Stimulated activated CD4-positive, alpha-beta T cell treated with anti-CD3 and anti-CD28 coated beads, Interleukin-1b, Interleukin-23, amount 100 ng/mL, for 4 hours (primary cell): ENCODE measurements at places on chromosomes 6 and 20.

DNA sequence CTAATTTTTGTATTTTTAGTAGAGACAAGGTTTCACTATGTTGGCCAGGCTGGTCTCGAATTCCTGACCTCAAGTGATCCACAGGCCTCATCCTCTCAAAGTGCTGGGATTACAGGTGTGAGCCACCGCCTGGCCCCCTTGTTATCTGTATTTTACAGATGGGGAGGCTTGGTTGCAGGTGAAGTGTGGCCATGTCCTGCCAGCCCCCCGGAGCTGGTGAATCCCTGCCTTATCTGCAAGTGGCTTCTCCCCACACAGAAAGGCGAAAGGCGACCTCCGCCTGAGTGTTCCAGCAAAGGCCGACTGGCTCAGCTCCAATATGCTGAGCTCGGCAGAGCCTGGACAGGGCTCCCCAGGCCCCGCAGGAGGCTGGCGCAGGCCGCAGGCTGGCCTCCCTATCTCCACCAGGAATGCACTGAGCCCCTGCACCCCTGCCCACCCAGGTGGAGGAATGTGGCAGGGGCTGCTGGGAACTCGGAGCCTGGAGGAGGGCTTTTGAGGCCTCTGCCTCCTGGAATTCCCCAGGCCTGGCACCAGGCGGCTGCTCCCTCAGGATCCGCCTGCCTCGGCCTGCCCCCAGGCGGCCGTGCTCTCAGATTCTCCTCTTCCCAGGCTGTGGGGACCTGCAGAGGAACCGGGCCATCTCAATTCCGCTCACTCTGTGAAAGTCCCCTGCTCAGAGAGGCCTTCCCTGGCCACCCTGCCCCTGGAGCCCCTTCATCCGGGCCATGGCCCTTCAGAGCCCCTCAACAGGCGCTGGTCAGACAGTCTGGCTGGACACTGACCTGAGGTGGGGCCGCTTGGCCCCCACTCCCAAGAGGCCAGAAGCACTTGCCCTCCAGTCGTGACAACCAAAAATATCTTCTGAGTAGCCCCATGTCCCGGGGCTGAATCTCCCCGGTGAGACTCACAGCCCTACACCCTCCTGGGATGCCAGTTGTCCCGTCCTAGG, 9.3 kb upstream of the LAMA5 start:
- DNase-seq = no peak

GRCh38 chr6:144149558-144149893, 791 bp upstream of the STX11 start:
- no peak for DNase-seq

DNA sequence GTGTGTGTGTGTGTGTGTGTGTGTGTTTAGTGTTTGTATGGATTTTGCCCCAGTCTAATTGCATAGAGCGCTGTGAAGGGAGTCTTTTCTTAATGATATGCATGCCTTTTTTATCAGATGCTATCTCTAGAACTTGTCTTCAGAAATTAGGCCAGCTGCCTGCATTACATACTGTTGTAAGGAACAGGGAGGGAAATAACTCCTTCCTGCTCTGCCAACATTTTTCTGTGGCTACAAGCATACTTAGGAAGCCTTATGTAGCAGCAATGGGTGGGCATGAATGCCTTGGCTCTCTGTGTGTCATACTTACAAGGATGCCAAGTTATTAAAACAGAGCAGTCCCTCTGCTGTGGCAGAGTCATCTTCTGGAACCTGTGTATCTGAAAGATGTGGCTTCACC, 8.0 kb upstream of the COL21A1 start:
- DNase-seq = no peak

GRCh38 chr6:11618533-11618932, 81.0 kb downstream of the TMEM170B start:
- DNase-seq = no peak

DNA sequence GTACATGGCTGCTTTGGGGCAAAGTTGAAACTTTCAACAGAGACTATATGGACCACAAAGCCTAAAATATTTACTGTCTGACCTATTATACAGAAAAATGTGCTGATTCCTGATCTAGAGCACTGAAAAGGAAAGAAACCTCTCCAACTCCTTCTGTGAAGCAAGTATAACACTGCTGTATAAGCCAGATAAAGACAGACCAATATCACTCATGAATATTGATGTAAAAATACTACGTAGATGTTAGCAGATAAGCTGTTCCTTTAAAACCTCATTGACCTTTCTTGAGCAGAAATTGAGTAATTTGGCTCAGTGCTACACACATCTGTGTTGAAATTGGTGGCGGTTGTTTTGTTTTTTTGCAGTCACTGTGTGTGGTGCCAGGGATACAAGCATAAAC, 69.9 kb upstream of the HDAC2 start:
- DNase-seq = no peak

- DNase-seq = no peak
These were observed 508.1 kb downstream of the KIF16B start for GRCh38 chr20:16064989-16065707.

DNA sequence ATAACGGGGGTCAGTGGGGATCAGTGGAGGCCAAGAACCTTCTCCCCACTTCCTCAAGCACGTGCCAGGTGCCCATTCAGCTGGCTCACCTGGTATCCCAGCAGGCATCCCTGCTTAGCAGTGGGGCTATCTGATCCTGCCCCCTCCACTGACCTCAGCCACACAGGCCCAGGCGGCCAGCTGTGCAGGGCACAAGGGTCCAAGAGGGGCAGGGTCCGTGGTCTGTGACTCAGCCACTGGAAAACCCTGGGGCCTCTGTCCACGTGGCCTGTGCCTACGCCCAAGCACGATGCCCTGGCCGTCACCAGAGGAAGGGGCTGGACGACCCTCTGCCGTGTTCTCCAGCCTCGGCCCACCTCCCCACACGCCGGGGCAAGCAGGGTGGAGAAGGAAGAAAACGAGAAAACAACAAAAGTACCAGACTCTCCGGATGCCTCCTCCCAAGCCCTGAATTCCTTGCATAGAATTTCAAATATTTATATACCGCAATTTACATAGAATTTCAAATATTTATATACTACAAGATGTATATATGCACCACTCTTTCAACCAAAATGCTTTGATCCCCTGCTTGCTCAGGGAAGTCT, 12.1 kb downstream of the PXDC1 start:
- DNase-seq = no peak

GRCh38 chr6:152846825-152847224, 96.2 kb downstream of the VIP start:
- no peak for DNase-seq

DNA sequence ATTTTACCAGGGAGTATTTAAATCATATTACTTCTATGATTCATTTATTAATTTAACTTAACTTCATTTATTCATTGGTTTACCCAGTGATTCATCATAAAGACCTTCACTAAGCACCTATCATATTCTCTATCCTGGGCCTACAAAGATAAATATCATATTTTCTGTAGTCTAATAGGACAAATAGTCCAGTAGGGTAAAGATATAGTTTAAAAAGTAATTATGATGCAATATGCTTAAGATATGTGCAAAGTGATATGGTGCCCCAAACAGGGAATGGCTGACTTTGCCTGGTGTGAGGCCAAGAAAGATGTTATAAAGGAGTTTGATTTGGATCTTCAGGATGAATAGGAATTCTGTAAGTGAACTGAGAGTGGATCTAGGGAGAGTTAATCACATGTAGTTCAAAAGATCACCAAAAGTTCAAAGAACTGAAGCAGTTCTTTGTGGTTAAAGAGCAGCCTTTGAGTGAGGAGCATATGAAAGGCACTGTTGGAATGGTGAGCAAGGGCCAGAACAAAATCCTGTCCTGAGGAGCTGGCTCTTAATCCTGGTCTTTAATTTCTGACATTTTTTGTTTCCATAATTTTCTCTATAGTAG, 45.5 kb downstream of the MLIP start:
- no peak for DNase-seq

- DNase-seq = no peak
These were observed 133.5 kb upstream of the TMEM170B start for GRCh38 chr6:11404081-11404480.

GRCh38 chr6:88636871-88637270, 326.5 kb downstream of the RNGTT start:
- DNase-seq = no peak

- no peak for DNase-seq
These were observed 54.6 kb downstream of the LYRM4 start for GRCh38 chr6:5205877-5206850.

DNA sequence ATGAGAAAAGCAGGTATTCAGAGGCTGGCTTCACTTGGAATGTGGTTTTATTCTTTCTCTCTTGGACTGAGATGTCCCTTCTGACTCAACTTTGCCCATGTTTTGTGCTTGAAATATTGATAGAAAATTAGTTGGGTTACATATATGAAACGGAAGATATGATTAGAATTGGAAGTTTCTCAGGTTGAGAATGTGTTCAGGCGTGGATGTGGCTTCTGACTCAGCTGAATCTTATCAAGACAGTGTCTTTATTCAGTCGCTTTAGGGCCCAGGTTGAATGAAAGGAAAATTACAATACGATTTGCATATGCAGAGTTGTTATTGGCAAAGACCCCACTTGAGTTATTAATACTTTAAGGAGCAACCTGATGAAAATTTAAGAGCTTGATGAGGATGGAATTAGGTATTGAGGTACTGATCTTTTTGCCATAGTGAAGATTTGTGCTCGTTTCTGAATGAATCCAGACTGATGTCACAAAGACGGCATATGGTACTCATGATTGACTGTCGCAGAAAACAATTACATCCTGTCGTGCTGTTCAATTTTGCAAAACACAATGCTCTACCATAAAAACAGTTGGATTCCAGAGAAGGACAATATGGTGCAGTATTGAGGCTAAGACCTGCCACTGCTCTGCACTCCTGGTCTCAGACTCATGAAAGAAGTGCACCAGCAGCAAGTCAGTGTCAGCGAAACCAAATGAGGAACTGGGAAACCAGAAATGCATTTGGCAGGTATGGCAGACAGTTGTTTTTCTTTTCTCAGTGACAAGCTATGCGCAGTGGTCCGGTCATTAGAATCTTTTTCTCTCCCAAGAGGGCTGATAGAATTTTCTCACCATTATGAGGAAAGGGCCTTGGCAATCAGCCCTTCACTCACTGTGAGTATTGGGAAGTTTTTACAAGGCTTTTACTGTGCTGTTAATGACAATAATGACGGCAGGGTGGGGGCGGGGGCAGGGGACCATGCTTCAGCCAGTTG, 158.3 kb downstream of the DOK5 start:
- no peak for DNase-seq

- DNase-seq = no peak
These were observed 165.0 kb downstream of the HTR1B start for GRCh38 chr6:77298283-77298682.

- DNase-seq = no peak
These were observed 20.7 kb upstream of the BPI start for GRCh38 chr20:38283236-38283635.

DNA sequence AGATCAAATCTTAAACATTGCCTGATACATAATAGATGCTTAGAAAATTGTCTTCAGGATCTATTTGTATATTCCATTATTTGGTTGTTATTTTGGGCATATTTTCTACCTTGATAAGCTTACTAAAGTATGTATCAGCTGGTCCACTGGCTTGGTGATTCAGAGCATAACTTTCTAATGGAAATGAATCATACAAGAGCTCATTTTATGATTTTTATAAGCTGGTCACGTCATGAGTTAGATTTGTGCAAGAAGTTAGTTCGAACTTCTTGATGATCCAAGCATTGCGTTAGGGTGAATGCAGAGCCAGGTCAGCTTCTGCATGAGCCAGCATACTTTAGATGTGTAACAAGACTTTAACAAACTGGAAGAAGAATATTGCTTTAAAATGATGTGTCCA, 144.5 kb upstream of the FLRT3 start:
- no peak for DNase-seq

DNA sequence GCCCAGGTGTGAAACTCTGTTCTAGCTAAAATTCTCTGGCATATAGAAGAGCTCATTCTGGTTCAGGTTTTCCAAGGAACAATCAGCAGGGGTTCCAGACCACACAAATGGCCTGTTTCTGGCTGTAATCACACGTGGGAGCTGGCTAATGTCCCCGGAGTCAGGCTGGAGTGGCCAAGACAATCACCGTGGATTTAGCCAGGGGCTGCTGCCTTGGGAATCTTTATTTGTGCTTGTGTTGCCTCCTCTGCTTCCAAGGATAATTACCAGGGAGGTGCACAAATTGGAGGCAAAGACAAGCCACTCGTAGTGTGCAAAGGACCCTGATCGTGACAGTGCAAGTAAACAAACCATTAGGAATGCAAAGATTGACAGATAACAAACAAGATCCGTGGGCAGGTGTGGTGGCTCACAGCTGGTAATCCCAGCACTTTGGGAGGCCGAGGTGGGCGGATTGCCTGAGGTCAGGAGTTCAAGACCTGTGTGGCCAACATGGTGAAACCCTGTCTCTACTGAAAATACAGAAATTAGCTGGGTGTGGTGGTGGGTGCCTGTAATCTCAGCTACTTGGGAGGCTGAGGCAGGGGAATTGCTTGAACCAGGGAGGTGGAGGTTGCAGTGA, 77.3 kb downstream of the KCNB1 start:
- DNase-seq = no peak

GRCh38 chr6:105803442-105803841, 282.7 kb upstream of the PRDM1 start:
- no peak for DNase-seq

DNA sequence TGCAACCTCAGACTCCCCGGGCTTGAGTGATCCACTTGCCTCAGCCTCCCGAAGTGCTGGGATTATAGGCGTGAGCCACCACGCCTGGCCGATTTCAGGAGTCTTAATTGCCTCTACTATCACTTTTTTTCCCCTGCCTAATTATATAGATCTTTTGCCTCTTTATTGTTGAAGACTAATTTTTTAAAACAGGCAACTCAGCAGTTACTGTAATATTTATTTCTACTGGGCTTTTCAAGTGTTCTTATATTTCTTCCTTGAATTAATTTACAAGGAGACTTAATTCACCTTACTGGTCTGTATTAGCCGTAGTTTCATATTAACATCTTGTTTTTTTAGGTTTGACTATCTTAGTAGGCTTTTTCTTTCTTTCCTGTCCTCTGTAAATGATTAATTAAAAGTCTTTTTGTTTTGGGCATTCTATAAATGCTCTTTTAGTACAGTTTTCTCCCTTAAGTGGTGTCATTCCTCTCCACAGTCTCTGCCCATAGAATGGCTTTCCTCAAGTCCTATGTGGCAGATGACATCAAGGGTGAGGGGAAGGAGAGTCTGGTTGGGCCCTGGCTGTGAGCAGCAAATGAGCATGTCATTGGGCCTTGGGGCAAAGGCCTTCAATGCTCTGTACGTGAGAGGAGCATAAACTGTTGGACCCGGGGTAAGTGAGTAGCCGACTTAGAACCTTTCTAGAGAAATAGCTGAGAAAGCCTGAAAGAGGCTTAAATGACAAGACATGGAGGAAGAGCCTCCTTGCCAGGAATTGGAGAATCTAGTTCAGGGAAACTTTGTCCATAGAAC, 36.0 kb downstream of the ANKS1A start:
- DNase-seq = no peak

DNA sequence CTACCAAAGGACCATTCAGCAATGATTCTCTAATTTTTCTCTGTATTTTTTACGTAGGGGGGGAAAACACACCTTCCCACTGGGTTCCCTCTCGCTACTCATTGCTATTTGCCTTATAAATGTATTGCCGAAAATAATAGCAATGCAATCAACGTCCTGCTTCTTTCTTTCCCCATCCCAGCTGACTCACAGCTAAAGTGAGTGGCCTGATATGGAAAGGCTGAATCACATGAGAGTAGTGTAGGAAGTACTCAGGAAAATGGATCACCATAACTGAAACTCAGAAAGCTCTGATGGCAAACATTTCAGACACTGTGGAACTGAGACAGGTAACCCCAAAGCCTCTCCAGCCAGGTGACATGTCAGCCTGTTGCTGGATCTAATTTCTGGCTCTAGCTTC, 49.3 kb upstream of the SRPK1 start:
- no peak for DNase-seq
